ENCODE measurements at places on chromosomes 13 and 19. TPM values are rescaled to one million over a fixed set of nuclear protein-coding genes. Genes with fewer than 3 reads are reported as not detected.
A peak's percentile ranks its signal among the peaks of the same experiment; 100 is the strongest.

DNA sequence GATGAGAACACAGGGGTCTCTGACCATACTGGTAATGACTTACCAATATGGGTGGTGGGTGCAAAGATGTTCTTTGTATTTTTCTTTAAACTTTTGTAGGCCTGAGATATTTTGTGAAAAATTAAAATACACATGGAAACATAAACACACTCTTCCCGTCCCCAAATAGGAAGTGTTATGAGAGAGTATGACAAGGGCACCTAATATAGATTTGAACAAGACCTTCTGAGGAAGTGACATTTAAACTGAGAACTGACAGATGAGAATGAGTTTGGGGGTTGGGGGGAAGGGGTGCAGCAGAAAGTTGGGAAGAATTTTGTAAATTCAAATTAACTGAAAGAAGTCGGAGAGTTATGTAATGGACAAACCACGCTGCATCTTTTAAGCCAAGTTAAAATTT is 224.2 kb downstream of the RGCC start:
- H3K4me1 ChIP-seq, result peaks cover 2% of the 10 kb centered on the region
- H3K27me3 ChIP-seq, result no peaks in the 10 kb centered on the region
- peaks cover 22% of the 10 kb centered on the region for H3K36me3 ChIP-seq
- H3K27ac ChIP-seq, result no peak overlapping the region

Gene SIGLEC7
- total RNA-seq, result not detected

GRCh38 chr13:97356592-97356991 is 77.4 kb upstream of the RAP2A start:
- no peak overlapping the region for H3K4me3 ChIP-seq
- no peak overlapping the region for H3K27ac ChIP-seq
- peaks cover 44% of the 10 kb centered on the region for H3K36me3 ChIP-seq
- no peaks in the 10 kb centered on the region for H3K4me1 ChIP-seq

DNA sequence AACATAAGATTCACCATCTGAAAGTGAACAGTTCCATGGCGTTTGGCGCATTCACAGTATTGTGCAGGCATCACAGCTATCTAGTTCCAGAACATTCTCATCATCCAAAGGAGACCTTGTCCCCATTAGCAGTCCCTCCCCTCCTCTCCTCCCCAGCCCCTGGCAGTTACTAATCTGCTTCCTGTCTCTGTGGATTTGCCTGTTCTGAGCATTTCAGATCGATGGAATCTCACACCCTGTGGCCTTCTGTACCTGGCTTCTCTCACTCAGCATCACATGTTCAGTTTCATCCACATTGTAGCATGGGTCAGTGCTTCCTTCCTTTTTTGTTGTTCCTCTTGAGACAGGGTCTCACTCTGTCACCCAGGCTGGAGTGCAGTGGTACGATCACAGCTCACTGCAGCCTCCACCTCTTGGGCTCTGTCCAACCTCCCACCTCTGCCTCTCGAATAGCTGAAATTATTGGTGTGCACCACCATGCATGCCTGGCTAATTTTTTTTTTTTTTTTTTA is 34.6 kb downstream of the CRTC1 start:
- no peak overlapping the region for H3K4me3 ChIP-seq
- no peaks in the 10 kb centered on the region for H3K4me1 ChIP-seq
- H3K27me3 ChIP-seq, result no peaks in the 10 kb centered on the region
- no peaks in the 10 kb centered on the region for H3K36me3 ChIP-seq
- no peak overlapping the region for H3K27ac ChIP-seq

- peaks cover 18% of the 10 kb centered on the region for H3K27me3 ChIP-seq
- H3K4me3 ChIP-seq, result no peak overlapping the region
- peaks cover 12% of the 10 kb centered on the region for H3K4me1 ChIP-seq
- H3K36me3 ChIP-seq, result peaks cover 3% of the 10 kb centered on the region
- no peak for DNase-seq
Measured at GRCh38 chr19:45156751-45157150, 4.0 kb downstream of the NKPD1 start.

Gene NAA16
- total RNA-seq, result 28.5 TPM

DNA sequence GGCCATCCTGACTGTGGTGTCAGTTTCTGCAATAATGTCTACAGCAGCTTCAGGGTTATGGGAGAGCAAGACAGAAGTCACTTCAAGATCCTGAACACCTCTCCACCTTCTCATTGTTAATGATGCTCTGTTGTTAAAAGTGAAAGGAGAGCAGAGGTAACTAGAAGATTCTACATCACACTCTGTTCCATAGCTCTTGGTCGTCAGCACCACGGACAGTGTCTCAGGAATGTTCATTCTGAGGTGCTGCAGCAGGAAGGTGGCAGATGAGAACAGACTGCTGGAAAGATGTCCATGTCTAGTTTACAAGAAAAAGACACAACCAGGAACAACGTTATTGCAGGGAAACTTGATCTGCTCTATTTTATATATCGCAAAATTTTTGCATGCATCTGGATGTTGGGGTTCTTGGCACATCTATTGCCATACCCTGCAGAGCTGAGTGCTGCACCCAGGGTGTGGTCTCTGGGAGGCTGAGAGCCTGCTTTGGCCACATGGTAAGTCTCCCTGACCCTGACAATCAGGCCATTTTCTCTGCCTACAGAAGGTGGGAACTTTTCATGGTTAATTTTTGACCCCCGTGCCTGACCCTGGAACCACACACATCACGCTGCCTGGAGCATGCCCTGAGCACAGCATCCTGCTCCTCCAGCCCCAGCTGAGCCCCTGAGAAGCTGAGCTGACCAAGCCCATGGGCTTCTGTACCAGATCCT is 12.7 kb downstream of the CEACAM21 start:
- DNase-seq, result no peak
- no peaks in the 10 kb centered on the region for H3K4me1 ChIP-seq
- no peak overlapping the region for H3K27ac ChIP-seq
- H3K36me3 ChIP-seq, result peaks cover 17% of the 10 kb centered on the region
- H3K27me3 ChIP-seq, result peaks cover 8% of the 10 kb centered on the region

- no peaks in the 10 kb centered on the region for H3K4me1 ChIP-seq
- H3K27me3 ChIP-seq, result peaks cover 6% of the 10 kb centered on the region
- H3K4me3 ChIP-seq, result no peak overlapping the region
- no peak for DNase-seq
- no peaks in the 10 kb centered on the region for H3K36me3 ChIP-seq
- no peak overlapping the region for H3K27ac ChIP-seq
Measured at GRCh38 chr13:79108914-79109643, 297.0 kb downstream of the RBM26 start.

Gene PSG2
- not detected for total RNA-seq

GRCh38 chr19:2628597-2628996 is 73.9 kb downstream of the GNG7 start:
- DNase-seq, result no peak
- no peaks in the 10 kb centered on the region for H3K27me3 ChIP-seq
- H3K4me3 ChIP-seq, result no peak overlapping the region
- peaks cover 14% of the 10 kb centered on the region for H3K4me1 ChIP-seq

- no peak overlapping the region for H3K4me3 ChIP-seq
- no peak overlapping the region for H3K27ac ChIP-seq
- DNase-seq, result no peak
- peaks cover 13% of the 10 kb centered on the region for H3K27me3 ChIP-seq
- H3K36me3 ChIP-seq, result no peaks in the 10 kb centered on the region
Measured at GRCh38 chr13:112641456-112642089, 48.3 kb upstream of the ATP11A start.

DNA sequence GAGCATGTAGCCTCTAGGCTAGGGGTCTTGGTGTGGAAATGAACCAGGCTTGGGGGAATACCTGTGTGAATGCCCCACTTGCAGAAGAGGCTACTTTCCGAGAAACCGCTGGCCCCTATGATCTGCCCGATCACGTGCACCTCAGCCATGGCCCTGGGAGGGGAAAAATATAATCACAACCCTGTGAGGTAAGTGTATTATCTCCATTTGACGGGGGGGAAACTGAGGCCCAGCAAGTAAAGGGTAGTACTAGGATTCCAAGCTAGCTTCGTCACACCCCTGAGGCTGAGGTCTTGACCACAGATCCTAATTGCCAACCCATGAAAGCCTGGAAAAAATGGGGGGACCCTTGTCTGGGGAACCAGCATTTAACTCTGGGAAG is 587 bp downstream of the B9D2 start:
- DNase-seq, result no peak
- peaks cover 30% of the 10 kb centered on the region for H3K4me1 ChIP-seq
- peak overlapping the region; percentile 84 for H3K4me3 ChIP-seq
- no peaks in the 10 kb centered on the region for H3K27me3 ChIP-seq
- peaks cover 5% of the 10 kb centered on the region for H3K36me3 ChIP-seq

GRCh38 chr13:101989798-101990350 is 412.0 kb downstream of the FGF14 start:
- no peak for DNase-seq
- H3K4me1 ChIP-seq, result no peaks in the 10 kb centered on the region
- no peak overlapping the region for H3K27ac ChIP-seq
- H3K4me3 ChIP-seq, result no peak overlapping the region
- H3K27me3 ChIP-seq, result no peaks in the 10 kb centered on the region
- H3K36me3 ChIP-seq, result no peaks in the 10 kb centered on the region

DNA sequence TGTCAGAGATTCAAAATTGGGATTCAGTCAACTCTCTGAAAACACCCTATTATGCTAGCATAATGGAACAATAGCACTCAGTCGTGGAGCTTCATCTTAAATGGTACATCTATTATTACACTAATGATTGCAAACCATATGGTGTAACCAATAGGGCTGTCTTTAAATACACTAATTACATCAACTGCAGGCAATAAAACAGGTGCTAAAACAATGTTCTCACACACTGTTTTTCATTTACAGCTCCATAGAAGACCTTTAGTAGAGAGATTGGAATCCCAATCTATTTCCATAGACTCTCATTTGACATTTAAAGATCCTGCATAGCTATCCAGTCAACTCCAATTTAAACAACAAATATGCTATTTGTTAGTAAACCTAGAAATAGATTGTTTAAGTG is 1917.4 kb downstream of the OLFM4 start:
- H3K36me3 ChIP-seq, result no peaks in the 10 kb centered on the region
- no peaks in the 10 kb centered on the region for H3K4me1 ChIP-seq
- no peak overlapping the region for H3K4me3 ChIP-seq
- H3K27me3 ChIP-seq, result no peaks in the 10 kb centered on the region
- DNase-seq, result no peak

DNA sequence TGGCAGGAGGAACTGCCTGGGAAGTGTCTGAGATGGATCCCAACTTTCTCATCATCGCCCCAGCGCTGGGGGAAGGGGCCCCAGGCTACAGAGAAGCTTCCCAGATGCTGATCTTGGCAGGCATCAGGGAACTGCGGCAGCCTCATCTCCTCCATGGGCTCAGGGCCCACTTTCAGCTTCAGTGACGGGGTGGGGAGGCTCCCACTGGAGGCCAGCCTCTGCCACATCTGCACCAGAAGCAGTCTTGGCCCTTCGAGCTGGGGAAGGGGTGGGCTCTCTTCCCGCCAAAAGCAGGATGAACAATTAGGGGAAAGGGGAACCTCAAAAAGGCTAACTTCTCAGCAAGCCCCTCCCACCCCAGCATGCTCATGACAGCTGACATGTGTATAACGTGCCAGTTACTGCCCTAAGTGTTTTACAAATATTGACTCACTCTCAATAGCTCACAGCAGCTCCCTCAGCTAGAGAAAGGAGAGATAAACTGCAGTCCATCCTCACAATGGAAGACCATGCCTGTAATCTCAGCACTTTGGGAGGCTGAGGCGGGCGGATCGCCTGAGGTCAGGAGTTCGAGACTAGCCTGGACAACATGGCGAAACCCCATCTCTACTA is 7.1 kb upstream of the S1PR2 start:
- peaks cover 13% of the 10 kb centered on the region for H3K4me1 ChIP-seq
- no peaks in the 10 kb centered on the region for H3K27me3 ChIP-seq
- H3K27ac ChIP-seq, result no peak overlapping the region
- no peak for DNase-seq
- H3K36me3 ChIP-seq, result no peaks in the 10 kb centered on the region

DNA sequence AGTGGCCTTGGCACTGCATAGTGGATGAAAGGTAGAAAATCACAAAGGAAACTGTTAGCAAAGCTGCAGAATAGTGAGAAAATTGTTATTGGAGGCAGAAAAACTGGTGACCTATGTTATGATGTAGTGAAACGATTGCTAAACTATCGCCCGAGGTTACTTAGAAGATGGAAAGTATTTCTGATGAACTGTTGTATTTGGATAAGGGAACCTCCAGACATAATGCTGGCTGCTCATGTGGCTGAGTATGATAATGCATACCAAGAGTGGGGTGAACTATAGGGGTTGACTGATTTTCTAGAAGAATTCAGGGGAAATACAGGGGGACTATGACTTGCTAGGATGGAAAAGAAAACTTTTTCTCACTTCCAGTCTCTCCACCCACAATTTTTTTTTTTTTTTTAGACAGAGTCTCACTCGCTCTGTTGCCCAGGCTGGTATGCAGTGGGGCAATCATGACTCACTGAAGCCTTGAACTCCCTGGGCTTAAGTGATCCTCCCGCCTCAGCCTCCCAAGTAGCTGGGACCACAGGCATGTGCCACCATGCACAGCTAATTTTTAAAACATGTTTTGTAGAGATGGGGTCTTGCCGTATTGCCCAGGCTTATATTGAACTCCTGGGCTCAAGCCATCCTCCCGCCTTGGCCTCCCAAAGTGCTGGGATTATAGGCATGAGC is 4.4 kb upstream of the EID2 start:
- peaks cover 22% of the 10 kb centered on the region for H3K4me1 ChIP-seq
- no peak overlapping the region for H3K4me3 ChIP-seq
- DNase-seq, result no peak
- H3K27ac ChIP-seq, result no peak overlapping the region
- H3K36me3 ChIP-seq, result peaks cover under 1% of the 10 kb centered on the region

DNA sequence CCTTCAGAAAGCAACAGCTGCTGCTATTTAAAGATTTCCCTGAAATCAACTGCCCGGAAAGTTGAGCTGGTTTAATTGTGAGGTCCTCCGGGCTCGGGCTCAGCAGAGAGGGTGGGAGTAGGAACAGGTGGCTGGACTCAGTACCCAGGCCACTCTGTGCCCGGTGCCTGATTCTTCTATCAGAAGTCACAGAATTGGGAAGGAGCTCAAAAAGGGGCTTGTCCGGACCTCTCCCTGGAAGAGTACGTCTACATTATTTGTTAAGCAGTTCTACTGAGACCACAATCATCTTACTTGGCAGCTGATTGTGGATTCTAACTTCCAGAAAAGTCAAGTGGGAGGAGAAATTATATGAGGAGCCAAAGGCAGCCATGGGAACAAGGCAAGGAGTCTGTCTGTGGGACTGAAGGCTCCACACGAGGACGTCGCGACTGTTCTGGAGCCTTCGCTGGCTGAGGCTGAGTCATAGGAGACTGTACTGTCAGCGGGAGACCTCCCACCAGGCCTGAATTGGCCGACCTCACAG is 91.7 kb upstream of the ANKRD10 start:
- H3K27me3 ChIP-seq, result peaks cover 17% of the 10 kb centered on the region
- H3K4me1 ChIP-seq, result peaks cover 3% of the 10 kb centered on the region
- H3K27ac ChIP-seq, result no peak overlapping the region
- DNase-seq, result no peak

GRCh38 chr19:8404391-8405151 is 8.5 kb upstream of the MARCHF2 start:
- no peaks in the 10 kb centered on the region for H3K27me3 ChIP-seq
- no peak for DNase-seq
- no peaks in the 10 kb centered on the region for H3K4me1 ChIP-seq
- peaks cover 22% of the 10 kb centered on the region for H3K36me3 ChIP-seq
- H3K4me3 ChIP-seq, result no peak overlapping the region

Gene IGFLR1
- 138 TPM for total RNA-seq

Gene TYROBP
- total RNA-seq, result 0.39 TPM

Gene LYPD5
- 0.14 TPM for total RNA-seq

Gene FPR3
- not detected for total RNA-seq
